NCI-H1417 (cell line): ENCODE measurements at places on chromosomes 12 and 14.

DNA sequence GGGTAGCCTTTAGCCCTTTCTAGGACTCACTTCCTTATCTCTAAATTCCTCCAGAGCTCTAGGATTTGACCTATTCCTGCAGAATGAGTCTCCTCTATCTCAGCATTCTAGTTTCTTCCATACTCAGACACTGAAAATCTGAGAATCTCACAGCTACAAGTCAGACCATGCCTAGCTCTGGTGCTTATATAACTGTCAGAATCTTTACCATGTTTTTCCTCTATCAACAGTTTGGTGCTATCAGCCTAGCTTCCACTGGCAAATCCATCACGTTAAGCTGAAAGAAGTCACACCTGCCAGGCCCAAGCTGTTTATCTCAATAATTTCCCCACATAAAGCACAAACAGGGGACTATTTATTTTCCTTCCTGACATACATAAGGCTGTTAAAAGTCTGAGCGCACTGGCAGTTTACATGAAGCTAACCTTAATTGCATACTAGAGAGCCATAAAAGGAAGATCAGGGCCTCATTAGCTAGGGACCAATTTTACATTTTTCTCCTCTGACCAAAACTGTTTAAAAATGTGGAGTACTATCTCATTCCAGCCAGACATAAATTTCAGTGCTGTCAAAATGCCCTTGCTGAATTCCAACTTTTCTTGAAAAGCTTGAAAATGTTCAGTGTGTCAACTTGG, 270.5 kb downstream of the C12orf75 start:
- no peak for DNase-seq

DNA sequence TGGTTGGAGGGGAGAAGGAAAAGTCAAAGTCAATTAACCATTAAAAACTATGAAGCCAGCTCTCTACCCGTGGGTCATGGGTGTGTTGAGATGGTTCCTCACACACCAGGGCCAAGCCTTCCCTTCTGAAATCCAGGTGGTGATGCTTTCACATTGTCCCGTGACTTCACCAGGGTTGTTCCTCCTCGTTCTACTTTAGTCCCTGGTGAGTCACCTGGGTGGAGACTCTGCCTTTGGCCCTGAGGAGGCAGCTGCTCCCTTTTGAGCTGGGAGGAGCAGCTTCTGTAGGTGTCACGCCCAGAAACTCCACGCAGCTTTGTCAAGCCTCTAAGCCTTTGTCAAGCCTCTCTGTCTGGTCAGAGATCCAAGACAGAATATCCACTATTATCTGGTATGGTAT, 348.3 kb downstream of the BMP4 start:
- no peak for DNase-seq

DNA sequence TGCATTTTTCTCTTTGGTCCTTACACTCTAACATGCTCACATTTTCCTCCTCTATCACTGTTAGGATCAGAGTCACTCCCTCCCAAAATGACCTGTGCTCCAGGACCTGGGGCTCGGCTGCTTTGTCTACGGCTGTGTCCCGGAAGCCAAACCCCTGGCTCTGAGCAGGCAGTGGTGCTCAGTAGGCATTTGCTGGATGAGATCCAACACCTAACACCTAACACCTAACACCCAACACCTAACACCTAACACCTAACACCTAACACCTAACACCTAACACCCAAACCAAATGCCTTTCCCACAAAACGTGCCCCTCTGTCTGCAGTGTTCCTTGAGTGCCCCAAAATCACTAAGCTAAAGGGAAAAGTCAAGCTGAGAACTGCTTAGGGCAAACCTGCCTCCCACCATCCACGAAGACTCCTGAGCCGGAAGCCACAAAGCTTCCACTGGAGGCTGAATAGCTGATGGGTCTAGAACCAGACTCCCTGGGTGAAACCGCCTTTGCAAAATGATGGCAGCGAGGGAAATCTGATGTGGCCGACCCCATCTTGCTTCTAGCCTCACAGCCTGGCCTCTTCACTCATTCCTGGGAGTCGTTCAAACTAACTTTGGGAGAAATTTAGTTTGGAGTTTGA, 29.2 kb downstream of the HSP90AA1 start:
- DNase-seq, result no peak

DNA sequence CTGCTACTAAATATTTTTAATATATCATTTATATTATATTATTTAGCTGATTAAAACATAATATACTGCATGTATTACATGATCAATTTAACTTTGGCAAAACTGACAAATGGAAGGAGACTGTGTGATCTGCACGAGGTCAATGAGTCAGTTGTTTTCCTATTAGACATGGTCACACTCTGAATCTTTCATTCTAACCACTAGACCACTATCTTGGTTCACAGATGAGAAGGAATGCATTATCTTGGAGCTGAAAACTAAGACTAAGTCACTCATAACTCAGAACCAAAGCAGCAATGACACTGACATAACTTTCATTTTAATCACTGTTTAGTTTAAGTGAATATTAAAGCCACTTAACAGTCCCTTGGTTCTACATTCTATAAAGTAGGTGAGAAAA, 37.4 kb downstream of the GNPTAB start:
- DNase-seq, result no peak

- DNase-seq, result no peak
Observed at GRCh38 chr12:91099341-91099740, 12.0 kb downstream of the LUM start.

DNA sequence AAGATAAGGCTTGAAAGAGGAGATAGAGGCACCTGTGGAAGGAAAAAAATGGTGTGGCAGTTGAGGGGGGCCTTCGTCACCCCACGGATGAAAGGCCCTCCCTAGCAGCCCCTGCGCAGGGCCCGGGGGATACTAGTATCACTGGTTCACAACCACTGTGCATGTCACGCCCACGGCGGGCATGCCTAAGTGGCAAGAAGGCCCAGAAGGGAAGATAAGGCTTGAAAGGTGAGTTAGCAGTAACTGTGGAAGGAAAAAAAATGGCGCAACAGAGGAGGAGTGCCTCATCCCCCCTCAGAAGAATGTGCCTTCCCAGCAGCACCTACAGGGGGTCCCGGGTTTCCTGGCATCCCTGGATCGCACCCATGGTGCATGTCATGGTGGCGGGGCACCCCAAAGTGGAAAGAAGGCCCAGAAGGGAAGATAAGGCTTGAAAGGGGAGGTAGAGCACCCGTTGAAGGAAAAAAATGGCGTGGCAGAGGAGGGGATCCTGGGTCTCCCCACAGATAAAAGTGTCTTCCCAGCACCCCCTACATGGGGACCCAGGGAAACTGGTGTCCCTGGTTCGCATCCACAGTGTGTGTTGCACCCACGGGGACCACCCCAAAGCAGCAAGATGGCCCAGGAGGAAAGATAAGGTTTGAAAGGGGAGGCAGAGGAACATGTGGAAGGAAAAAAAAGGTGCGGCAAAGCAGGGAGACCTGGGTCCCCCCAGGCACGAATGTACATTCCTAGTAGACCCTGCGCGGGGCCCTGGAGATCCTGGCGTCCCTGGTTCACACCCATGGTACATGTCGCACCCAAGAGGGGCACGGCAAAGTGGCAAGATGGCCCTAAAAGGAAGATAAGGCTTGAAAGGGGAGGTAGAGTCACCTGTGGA, 279.2 kb downstream of the ALG10 start:
- no peak for DNase-seq

DNA sequence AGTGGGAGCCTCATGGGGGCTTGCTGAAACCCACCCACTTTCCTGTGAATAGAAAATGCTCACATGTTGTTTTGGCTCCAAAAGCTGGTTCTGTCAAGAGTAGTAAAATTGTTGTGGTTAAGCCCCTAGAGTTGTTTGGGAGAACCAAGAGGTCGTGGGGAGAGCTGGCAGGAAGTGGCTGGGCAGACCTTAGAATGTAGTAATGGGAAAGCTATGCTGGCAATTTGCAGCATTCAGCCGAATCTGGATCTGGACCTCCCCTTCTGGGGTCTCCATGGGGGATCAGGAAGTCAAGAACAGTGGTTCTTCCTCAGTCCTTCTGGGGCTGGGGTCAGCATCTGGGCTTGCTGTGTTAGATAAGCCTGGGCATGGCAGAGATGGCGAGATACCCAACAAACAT, 150.6 kb upstream of the TBX3 start:
- DNase-seq, result no peak

GRCh38 chr14:105363847-105364708, 34.3 kb upstream of the TEX22 start:
- no peak for DNase-seq

DNA sequence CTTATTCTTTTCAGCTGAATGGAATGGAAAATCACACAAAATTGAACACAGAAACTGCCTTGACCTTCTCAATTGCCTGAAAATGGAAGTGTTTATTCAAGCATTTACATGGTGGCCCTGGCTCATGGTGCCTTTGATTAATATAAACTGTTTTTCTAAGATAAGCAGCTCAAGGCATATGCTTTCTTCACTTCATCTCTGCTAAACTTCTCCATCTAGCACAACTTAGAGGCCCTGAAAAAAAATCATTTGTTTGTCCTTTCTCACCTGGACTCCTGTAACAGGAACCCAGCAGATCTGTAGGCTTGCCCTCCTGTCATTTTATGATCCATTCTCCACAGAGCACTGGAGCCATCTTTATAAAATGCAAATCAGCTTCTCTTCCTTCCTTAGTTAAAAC, 117.5 kb upstream of the KRR1 start:
- DNase-seq, result no peak

DNA sequence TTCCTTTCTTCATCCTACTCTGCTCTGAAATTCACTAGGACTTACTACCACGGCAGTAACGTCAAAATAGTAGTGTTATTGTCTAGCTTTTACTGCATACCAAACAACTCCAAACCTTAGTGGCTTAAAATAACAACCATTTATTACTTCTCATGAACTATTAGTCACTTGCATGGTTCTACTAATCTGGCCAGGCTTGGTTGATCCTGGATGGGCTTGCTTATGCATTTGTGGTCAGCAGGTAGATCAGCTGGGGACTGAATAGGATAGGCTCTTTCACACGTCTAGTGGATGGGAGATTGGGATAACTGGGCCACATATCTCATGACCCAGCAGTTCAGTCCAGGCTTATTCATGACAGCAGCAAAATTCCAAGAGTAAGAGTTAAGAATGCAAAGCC, 9.4 kb upstream of the SLC35F4 start:
- DNase-seq, result no peak

DNA sequence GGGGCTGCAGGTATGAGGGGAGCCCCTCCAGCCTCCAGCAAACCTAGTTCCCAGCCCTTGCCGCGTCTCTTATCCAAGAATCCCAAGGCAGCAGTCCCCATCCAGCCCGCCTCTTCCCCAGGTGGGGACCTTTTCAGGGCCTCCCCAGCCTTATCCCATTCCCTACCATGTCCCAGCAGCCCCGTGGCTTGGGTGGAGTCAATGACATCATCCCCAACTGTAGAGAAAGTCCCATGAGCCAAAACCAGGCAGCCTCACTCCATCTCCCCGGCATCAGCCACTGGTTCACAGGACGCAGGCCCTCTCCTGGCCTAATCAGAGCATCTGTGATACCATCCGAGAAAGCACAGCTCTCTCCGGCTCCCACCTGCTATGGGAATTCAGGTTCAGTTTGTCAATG, 131.0 kb downstream of the NCOR2 start:
- no peak for DNase-seq

DNA sequence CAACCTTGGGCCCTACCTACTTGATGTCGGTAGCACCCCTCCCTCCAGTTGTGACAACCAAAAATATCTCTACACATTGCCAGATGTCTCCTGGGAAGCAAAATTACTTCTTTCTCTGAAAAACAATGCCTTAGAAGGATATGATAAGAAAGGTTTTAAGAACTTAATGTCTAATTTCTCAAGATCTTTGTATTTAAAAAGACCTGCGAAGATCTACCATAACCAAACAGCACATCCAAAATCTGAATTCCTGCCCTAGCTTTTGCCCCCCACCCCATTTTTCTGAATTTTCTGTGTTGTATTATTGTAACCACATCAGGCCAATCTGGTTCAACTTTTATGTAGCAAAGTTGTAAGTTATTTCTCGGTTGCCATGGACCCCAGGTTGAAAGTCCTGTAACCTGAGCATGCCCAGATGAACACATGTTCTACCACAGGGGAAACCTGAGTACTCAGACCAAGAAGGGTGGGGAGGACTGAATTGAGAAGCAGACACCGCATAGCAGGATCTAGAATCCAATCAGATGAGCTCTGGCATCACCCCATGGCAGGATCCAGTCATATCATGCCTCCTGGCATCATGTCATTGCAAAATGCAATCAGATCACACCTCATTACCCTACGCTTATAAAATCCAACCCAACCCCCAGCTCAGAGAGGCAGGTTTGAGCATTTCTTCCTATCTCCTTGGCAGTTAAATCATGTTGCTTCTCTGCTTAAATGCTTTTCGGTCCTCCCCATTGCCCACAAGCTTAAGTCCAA, 8.7 kb downstream of the TMEM253 start:
- no peak for DNase-seq

- no peak for DNase-seq
Observed at GRCh38 chr14:51967521-51967920, 21.8 kb upstream of the RTRAF start.

- DNase-seq, result no peak
Observed at GRCh38 chr14:77185093-77185465, 3.5 kb downstream of the TMEM63C start.

DNA sequence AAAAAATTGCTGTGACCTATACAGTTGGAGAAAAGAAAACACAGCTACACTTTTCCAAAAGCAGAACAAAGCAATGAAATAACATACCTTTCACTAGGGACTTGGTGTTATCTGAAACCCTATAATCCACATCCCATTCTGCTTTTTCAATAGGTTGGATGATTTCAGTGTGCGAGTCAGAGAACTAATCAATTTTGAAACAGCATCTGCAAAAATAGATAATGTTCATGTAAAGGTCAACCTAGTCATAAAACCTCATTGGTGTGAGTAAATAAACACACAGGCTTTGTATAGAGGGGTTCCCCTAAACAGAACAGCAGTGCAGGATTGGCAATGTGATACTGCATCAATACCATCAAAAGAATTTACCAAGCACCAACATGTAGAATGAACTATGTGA, 173.0 kb upstream of the G2E3 start:
- DNase-seq, result no peak

GRCh38 chr14:104200106-104200505, 61.7 kb downstream of the KIF26A start:
- no peak for DNase-seq

DNA sequence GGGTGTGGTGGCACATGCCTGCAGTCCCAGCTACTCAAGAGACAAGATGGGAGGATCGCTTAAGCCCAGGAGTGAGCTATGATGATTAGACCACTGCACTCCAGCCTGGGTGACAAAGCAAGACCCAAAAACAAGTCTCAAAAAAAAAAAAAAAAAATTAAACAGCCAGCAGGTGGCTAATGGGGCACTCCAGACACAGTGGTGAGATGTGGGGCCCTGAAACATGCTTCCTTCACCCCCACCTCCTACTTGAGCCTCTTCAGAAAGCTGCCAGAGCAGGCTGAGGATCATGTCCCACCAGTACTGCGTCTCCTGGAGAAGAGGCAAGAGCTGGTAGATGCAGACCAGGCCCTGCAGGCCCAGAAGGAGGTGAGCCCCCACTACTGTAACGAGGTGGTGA, 2.1 kb downstream of the CFAP73 start:
- no peak for DNase-seq

GRCh38 chr12:125111403-125111802, 46.2 kb downstream of the AACS start:
- DNase-seq, result no peak
